ENCODE measurements at places on chromosomes 6 and 20. TPM values are rescaled to one million over a fixed set of nuclear protein-coding genes. Genes with fewer than 3 reads are reported as not detected.
A peak's percentile ranks its signal among the peaks of the same experiment; 100 is the strongest.

DNA sequence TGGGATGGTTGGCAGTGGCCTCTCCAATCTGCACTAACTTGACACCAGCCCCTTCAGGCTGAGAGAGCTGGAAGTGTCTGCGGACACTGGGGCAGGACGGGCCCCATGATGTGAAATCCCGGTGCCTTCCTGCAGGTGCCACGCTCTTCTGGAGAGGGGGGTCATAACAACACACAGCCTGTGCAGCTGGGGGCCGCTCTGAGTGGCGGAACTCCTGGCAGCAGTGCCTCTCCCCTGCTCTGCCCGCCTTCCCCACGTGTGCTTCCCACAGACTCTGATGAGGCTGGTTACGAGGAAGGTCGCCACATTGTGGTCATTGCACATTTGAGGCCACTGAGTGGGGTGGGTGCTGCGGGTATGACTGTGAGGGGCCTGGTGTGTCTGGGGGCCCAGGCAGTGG, 145.2 kb downstream of the DTNBP1 start:
- no peak for DNase-seq

Gene RBM38
- 21.2 TPM for polyA plus RNA-seq

GRCh38 chr20:4427940-4428586, 293.6 kb upstream of the PRND start:
- no peak for DNase-seq

DNA sequence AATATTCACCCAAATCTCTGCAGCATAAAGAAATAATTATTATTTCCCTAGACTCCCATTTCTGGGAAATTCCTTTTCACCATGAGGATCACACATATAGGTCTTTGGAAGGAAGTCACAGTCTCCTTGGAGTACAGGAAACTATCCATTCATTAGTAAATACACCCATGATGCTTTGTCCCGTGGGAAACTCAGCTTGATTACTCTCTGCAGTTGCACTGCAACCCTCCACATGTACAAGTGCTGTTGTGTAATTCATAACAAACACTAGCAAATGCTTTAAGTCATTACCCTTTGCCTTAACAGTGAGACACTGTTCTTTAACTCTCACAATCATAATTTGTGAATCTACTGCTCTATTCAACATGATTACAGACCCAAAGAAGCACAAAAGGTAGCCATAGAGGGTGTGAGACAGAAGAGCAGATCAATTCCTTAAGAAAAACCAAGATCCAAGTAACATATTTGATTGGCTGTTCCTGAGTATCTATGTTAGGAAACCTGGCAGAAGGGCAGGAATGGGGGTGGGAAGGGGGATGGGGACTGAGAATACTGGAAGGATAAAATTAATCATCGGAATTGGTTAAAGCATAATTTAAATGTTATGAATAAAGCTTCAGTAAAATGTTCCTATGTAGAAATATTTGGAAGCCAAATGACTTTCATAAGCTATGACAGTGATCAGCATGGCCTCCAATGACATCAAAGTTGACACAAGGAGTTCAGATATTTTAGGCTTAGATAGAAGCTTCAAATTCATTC, 268.0 kb downstream of the HACE1 start:
- DNase-seq, result no peak

- peak; percentile 58 for DNase-seq
Observed at GRCh38 chr6:17867880-17868279, 119.6 kb downstream of the KIF13A start.

GRCh38 chr6:89976694-89977020, 82.4 kb downstream of the GJA10 start:
- DNase-seq, result no peak

DNA sequence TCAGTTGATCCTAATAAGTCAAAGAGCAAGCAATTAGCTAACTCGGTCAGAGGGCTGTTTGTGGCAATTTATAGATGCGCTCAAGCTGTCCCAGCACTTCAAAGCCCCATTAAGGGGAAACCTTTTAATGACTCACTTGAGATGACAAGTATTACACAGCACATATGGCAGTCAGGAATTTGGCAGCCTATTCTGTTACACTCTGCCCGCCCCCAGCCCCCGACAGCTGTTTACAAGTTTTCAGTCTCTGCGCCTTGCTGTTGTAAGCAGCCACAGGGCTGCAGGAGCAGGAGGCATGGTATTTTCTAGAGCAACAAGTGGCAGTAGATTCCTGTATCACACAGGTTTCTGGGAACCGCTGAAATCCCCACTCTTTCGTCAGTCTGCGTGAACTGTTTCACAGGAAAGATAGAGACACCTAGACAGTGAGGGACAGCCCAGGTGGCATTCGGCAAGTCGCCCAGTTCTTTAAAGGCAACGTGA, 263.0 kb downstream of the FOXC1 start:
- DNase-seq, result no peak

GRCh38 chr20:51220293-51220706, 197.4 kb upstream of the KCNG1 start:
- DNase-seq, result no peak

Gene TMEM151B
- polyA plus RNA-seq, result not detected

Gene SDHAF4
- 9.2 TPM for polyA plus RNA-seq

Gene FAM209B
- polyA plus RNA-seq, result 0.40 TPM

GRCh38 chr20:45611054-45611453, 18.5 kb upstream of the WFDC10A start:
- peak; percentile 81 for DNase-seq

- no peak for DNase-seq
Observed at GRCh38 chr6:55101157-55101556, 73.2 kb upstream of the HCRTR2 start.

Gene ANGPT4
- not detected for polyA plus RNA-seq

Gene ASIP
- polyA plus RNA-seq, result not detected

GRCh38 chr6:30025186-30025585, 35.9 kb upstream of the POLR1H start:
- no peak for DNase-seq

Gene CST5
- not detected for polyA plus RNA-seq

Gene SLC17A1
- polyA plus RNA-seq, result not detected

Gene CRYBG1
- polyA plus RNA-seq, result 21.0 TPM

DNA sequence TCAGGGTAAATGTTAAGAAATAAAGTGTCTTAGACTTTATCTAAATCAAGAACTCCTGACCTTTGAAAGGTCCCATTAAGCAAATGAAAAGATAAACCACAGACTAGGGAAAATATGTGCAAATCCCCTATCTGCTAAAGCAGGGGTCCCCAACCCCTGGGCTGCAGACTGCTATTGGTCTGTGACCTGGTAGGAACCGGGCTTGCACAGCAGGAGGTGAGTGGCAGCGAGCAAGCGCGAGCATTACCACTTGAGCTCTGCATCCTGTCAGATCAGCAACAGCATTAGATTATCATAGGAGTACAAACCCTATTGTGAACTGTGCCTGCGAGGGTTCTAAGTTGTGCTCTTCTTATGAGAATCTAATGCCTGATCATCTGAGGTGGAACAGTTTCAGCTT, 42.4 kb downstream of the LCA5 start:
- DNase-seq, result no peak

DNA sequence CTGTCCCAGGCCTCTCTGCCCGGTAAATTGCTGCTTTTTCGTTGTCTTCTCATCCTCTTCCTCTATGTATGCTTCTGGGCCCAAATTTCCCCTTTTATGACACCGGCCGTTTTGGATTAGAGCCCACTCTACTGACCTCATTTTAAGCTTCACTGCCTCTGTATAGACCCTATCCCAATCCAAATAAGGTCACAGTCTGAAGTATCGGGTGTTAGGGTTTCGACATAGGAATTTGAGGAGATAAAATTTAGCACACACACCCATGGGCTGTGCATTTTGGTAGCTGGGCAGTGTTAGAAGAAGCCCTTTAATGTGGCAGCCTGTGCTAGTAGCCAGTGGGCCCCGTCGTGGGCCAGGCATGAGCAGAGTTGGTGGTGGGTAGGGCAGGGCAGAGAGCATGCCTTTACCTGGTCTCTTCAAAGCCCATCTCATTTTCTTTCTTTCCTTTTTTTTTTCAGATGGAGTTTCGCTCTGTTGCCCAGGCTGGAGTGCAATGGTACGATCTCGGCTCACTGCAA, 27.9 kb upstream of the EZR start:
- no peak for DNase-seq

Gene IPCEF1
- polyA plus RNA-seq, result not detected

DNA sequence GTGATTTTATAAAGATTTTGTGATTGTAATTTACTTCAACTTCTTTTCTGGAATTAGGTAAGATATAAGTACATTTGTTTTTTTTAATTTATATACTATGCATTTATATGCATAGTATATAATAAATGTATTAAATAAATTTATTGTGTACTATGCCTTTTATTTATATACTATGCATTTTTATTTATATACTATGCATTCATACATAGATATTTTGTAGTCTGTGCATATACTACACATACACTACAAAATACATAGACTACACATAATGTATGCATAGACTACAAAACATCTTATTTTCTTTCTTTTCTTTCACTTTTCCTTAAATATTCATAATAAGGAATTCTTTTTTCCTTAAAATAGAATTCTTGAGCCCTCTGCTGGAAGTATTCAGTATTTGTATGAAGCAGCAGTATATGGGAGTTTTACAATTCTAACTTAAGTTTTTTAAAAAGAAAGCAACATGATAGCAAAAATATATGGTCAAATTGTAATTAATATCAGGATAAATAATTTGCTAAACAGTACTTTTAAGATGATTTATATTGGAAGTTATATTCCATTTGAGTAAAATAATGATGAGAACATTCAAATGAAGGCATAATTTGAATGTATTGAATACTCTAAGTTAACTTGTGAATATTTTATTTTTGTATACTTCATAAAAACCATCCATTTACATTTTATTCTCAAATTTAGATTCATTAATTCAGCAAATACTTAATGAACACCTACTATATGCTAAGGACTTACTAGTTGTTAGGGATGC, 129.3 kb downstream of the KLHL32 start:
- no peak for DNase-seq

GRCh38 chr6:149545258-149545753, 537 bp downstream of the PPIL4 start:
- DNase-seq, result peak; percentile 54

GRCh38 chr20:33164763-33165095, 3.2 kb upstream of the BPIFA2 start:
- no peak for DNase-seq

Gene MKKS
- polyA plus RNA-seq, result 15.7 TPM

- DNase-seq, result no peak
Observed at GRCh38 chr6:25042036-25042521, 106.3 kb upstream of the RIPOR2 start.

DNA sequence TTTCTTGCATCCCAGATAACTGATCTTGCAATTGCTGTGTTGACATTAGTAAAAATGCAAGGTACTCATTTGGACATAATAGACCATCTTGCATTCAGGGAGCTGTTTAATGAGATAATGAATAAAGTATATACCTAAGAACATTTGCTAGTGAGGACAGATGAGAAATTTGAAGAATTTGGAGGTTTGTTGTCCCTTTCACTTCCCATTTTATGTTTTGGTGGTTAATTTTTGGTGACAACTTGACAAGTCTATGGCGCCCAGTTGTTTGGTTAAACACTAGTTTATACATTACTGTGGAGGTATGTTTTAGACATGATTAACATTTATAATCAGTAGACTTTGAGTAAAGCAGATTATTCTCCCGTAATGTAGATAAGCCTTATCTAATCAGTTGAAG, 300.2 kb upstream of the SYNCRIP start:
- DNase-seq, result no peak

- DNase-seq, result no peak
Observed at GRCh38 chr6:119323931-119324330, 25.6 kb downstream of the MAN1A1 start.

Gene ADGB
- polyA plus RNA-seq, result not detected

DNA sequence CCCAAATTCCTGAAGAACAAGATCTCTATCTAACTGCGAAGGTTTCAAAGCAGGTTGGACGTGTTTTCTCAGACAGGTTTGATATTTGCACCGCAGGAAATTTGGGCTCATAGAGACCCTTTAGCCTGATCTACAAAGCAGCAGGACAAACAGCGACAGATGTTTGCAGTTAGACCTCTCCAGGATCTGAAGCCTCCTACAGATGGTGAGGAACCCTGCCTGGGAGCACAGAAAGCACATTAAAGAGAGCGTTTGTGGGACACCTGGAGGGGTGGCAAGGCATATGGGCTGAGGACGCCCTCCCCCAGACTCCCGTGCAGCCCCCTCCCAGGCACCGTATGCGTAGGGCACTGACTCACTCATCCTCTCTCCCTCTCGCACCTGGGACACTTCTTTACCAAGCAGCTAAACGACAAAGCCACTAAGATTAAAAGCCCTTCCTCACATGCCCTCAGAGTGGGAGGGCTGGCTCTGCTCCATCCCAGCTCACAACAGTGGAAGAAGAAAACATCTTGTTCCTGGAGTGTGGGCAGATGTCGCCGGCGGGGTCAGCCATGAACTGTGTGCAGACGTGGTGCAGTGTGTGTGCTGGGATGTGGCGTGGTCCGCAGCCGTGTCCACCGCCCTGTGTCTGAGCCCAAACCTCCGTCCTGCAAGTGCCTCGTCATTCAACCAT, 249.7 kb upstream of the AFDN start:
- DNase-seq, result no peak

DNA sequence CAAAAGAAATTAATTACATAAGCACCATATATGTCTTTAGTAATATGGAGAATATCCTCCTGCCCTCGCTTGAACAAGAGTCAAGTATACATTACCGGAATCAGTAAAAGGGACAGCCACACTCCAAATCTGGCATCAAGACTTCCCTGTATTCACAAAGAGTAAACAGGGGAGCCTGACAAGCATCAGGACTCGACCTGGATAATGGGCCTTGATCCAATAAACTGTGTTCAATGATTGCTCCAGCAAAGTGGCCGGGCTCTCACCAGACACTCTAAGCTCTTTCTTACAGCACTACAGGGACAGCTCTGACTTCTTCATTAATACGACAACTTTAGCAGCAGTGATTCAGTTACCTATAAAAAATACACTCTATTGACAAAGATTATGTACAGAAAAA, 307.9 kb upstream of the POU3F2 start:
- DNase-seq, result no peak

Gene C6orf141
- 13.8 TPM for polyA plus RNA-seq

GRCh38 chr6:17099401-17100059, 2.3 kb upstream of the STMND1 start:
- no peak for DNase-seq

- DNase-seq, result no peak
Observed at GRCh38 chr20:44112889-44113617, 73.9 kb downstream of the JPH2 start.

- no peak for DNase-seq
Observed at GRCh38 chr6:108463784-108464183, 96.9 kb upstream of the FOXO3 start.

Gene CHRNA4
- polyA plus RNA-seq, result not detected

Gene MMP24OS
- 112 TPM for polyA plus RNA-seq

Gene PTCHD4
- polyA plus RNA-seq, result 0.13 TPM

DNA sequence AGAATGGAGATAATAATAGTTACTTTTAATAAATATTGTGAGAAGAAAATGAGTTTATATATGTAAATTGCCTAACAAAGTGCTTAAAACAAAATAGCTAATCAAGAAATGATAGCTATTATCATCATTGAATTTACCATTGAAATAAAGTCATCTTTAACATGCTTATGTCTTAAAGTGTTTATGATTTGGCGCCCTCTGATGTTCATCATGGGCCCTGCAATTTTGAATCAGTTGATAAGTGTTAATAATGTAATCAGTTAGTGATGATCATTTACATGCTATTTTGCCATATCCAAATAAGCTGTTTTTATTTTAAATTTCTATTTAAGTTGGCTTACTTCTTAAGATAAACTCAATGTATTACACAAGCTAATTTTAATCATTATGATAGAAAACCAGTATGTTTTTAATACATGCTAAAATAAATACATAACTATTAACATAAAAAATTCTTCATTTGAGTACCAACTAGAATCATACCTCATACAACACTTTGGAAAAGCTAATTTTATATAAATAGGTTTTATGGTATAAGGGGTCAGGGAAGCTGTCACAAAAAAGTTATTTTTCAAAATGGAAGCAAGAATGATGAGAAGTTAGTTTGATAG, 39.2 kb upstream of the TPD52L1 start:
- DNase-seq, result peak; percentile 27
